Left lobe of liver (tissue), 2 donors: ENCODE measurements at places on chromosomes 6 and 20.

DNA sequence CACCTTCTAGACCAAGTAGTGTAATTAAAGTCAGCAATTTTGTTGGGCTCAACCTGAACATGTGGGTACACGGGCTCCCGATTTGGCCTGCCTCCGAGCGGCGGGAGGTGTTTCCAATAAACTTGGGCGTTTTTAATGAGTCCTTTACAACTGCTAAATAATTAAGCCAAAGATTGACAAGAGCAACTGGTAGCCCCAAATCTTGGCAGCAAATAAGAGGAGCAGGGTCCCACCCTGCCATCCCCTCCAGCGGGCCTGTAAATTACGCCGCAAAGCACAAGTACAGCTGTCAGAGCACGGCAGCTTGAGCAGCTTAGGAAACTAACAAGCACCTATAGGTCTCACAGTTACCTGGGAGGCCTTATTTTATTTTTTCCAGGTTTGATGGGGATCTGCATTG, 217.1 kb downstream of the BMP7 start:
- no peak for DNase-seq

DNA sequence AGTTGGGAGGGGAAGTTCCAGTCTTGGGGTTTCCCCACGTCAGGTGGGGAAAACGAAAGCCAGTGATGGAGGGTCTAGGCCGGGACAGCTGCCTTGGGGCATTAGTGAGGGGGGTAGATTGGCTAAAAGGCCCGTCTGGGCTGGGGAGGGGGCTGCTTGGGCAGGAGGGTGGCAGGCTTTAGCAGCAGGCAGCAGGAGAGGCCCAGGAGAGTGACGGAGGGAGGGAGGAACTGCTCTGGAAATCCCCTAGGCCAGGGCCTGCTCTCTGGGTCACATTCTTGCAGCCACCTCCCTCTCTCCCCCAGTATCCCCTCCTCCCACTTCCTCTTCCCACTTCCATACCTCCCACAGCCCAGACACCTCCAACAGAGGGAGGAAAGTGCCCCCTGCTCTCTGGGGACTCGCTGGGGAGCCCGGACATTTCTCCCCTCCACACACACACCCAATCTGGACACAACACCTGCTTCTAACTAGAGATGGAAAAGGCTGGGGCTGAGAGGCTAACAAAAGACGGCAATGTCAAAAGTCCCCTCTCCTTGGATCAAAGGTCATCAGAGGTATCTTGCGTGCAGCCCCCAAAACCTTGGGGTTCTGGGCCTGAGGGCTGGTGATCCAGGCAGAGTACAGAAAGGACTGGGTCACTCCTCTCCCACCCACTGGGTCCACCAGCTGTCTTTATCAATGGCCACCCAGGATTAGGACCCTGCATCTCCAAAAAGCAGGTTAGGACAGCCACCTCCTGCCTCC, 1.8 kb downstream of the NFKBIE start:
- DNase-seq, result no peak

DNA sequence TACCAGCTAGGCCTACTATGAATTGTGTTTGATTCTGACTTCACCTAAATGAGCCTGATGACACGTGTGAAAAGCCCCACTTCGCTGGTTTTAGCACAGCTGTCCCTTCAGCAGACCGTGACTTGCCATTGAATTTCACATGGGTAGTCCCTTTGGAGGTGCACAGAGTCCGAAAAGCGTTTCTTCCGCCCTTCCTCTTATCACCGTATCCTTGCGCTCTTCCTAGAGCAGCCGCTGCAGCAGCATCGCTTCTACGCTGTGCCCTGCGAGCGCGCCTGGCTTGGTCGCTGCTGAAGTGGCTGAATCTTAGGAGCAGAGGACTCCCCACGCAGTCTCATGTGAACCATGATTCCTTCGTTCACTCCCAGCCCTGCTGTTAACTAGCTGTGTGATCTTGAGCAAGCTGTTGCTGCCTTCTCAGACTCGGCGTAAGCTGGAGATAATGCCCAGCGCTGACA, 127.0 kb downstream of the PACRG start:
- no peak for DNase-seq

DNA sequence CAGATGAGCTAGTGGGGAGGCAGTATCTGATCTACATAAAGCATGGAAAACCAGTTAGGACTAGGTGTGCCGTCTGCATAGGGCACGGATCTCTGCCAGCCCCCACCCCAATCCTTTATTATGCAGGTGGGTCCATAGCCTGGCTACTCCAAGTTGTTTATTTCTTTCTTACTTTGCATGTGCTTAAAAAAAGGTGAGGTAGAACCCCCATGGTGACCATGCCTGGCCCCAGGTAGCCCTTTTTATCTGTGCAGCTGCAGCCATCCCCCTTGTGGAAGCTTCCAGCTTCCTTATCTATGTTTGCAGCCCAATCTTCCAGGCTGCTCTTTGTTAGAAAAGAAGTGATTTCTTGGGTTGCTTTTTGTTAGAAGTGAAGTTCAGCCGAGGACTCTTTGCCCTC, 9.0 kb upstream of the TREM2 start:
- DNase-seq, result peak; percentile 15

DNA sequence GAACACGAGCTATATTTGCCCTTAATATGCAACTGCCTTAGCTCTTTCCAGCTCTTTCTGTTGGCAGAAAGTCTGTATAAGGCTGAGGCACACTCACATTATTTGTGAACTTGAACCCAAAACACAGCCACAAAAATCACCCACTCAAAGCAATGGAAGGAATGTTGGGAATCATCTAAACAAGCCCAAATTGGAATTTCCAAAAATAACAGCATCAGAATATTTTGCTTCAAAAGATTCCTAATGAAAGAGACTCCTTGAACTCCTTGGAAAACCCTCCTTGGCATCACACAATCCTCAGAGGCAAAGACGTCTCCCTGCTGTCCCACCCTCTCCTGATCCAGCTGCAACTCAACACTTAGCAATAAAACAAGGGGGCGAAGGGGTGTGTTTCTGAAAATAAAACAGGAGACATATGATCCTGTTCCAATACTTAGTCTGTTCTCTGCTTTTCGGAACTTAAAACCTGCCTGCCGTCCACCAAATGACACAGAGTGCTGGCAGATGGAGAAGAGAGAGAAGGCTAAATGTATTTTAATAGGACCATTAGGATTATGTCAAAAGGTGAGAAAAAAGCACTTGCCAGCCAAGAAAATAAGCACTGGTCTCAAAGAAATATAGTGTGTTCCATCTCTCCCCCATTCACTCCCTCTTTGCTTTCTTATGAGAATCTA, 320.7 kb upstream of the JARID2 start:
- DNase-seq, result no peak

GRCh38 chr6:108597572-108598304, 37.0 kb downstream of the FOXO3 start:
- no peak for DNase-seq

DNA sequence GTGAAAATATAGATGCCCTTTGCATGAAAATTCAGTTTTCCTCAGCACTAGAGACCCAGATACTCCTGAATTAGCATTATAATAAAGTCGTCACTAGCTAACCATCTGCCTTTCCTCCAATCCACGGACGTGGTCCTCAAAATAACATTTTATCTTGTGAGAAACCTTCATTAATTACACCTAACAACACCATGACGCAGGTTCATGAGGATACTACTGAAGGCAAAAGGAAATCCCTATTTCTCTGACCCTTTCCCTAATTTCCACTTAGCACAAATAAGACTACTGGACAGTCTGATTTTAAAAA, 1.3 kb upstream of the PNISR start:
- no peak for DNase-seq

DNA sequence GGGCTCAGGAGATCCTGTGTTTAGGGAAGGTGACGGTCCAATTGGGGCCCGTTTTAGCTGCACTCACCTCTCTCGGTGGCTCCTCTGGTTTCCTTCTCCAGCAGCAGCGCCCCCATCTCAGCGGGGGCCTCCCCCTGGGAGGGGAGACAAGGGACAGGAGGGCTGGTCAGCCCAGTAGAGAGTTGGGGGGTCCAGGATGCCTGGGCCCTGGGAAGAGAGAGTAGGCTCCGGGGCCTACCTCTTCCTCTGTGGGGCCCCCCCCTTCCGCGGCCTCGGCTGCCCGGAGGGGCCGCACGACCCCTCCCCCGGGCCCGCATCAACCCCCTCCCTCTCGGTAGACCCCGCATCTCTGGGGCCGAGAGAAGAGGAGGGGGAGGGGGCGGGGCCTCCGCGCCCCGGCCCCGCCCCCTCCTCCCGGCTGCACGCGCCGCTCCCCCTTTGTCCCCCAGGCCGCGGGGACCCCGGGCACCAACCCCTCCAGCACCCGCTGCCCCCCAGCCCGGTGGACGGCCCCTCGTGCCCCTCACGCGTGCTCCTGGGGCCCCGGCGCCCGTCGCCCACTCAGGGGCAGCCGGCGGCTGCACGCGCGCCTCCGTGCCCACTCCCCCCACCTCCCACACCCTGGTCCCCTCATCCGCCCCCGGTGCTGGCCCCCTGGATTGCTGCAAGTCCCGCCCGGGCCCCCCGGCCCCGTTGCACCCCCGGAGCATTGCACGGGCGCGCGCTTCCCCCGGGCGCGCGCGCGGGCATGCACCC, 464 bp downstream of the EHMT2 start:
- no peak for DNase-seq

DNA sequence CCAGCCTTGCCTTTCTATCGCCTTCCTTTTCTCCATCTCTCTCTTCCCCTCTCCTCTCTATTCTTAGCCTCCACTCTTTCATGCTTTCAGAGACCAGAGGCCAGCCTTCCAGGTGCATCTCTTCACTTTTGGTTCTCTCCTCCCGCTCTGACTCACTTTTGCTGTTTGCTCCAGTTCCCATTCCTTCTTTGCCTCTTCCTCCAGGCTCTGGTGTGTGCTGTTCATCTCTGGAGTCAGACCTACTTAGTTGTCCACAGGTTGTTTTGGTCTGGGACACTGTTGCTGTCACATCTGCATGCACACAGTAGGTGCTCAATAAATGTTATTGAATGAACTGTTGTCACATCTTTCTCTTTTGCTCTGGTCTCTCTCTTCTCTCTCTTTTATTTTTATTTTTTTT, 1.6 kb upstream of the CDH22 start:
- no peak for DNase-seq

GRCh38 chr20:38349856-38350255, 3.6 kb downstream of the LBP start:
- no peak for DNase-seq

DNA sequence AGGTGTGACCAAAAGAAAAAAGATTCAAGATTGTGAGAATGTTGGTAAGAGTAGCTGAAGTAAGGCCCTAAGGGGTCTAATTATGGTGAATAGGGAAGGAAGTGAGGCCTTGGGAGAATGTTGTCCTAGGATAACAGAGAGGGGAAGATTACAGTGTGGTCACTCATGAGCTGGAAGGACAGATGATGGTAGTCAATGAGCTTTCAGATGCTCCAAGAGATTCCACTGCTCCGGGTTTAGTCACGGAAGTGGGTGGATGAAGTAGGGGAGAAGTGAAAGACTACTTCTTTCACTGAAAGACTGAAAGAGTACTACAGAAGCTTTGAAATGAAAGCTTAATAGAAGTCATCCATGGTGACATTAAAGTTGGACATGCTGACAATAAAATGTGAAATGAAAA, 108.5 kb downstream of the MMS22L start:
- no peak for DNase-seq

GRCh38 chr6:109465772-109466171, 10.2 kb upstream of the MICAL1 start:
- DNase-seq, result no peak
